CD8-positive, alpha-beta T cell (primary cell): ENCODE measurements at places on chromosomes 16 and 17.

DNA sequence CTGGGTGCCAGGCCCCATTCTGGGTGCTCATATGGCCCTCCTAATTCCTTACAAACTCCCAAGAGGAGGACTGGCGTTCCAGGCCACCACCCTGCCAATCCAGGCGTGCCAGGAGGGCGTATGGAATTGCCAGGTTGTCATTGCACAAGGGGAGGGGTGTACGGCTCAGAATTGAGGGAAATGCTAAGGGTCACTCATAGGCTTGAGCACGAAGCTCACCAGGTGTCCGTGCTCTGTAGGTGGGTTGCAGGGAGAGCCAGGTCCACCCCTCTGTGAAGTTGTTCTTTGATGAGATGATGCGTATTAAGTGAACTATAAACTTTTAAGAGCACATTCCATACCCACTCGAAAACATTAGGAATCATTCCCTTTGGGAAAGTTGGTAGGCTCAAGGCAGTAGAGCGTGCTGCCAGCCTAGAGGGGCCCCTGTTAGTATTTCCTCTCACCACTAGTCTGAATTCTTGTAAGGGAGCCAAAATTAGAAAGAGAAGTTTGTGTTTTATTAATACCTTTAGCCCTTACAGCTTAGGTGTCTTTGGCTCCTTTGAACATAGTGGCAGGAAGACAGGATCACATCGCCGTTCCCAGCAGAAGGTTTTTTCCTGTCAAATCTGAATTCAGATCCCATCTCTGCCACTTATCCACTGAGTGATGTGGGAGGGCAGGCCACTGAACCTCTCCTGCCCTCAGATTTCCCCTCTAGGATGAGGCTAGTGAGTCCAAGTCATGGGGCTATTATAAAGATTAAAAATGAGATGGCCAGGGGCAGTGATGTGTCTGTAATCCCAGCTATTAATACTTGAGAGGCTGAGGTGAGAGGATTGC, 38.7 kb upstream of the NFAT5 start:
- no peak for DNase-seq

DNA sequence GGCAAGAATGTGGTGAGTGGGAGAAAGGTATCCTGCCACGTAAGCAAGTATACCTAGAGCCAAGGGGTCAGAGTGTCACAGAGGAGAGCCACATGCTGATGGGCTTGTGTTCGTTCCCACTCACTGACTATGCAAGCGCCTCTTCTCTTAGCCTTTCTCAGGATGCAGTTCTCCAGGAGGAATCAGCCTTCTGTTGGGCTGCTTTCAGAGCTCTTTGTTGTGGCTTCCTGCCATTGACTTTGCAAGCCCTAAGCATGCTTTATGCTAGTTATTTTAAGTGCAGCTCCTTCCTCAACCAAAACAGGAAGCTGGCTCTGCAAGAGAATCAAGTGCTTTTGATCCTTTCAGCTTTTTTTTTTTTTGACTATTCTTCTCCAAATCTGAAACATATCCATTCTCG, 66.6 kb downstream of the SIAH1 start:
- DNase-seq = peak; percentile 51

DNA sequence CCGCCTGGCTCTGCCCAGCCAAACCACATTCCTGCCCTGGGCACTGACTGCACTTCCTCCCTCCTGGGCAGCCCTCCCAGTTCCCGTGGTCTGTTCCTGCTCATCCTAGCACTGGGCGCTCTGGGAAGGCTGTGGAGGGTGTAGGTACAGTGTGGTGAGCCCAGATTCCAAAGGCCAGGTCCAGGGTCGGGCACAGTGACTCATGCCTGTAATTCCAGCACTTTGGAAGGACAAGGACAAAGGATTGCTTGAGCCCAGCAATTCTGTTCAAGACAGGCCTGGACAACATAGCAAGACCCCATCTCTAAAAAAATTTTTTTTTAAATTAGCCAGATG, 30.6 kb downstream of the C16orf74 start:
- no peak for DNase-seq

GRCh38 chr17:1109606-1110540, 69.9 kb downstream of the ABR start:
- no peak for DNase-seq

GRCh38 chr17:48871551-48872351, 20.8 kb upstream of the ATP5MC1 start:
- DNase-seq = no peak

DNA sequence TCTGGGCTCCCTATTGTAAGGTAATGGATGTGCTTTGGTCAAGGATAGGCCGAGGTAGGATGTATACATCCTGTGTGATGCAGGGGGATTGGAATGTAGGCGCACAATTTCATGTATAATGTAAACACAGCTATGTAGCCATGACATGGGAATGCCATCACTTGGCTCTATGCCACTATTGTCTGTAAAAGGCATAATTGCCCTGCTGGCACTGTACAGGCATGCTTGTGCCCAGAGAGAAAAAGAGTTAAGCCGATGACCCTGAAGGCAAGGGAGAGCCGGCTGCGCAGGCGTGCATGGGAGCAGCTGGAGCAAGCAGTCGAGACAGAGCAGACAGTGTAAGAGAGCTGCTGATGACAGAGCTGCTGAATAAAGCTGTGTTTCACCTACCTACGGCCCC, 212.5 kb upstream of the CPHXL start:
- no peak for DNase-seq

GRCh38 chr17:41773190-41773588, 13.3 kb downstream of the JUP start:
- no peak for DNase-seq

- no peak for DNase-seq
These were observed 21.2 kb downstream of the CDC42EP4 start for GRCh38 chr17:73290399-73291259.

DNA sequence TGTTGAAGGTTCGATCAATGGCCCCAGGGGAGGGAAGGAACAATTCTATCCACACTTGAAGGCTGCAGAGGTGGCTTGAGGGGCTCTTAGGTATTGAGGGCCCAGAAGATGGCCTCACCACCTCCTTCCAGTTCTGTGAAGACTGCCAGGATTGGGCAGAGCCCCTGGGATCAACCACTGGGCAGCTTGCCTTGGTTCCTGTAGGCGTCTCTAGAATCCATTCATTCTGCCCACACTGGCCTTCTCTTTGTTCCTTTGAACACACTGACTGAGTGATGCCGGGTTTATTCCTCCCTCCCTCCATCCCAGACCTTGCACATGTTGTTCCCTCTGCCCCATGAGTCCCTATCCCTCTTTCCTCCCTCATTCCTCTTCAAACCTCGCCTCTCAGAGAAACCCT, 50.5 kb downstream of the SYT17 start:
- DNase-seq = no peak

DNA sequence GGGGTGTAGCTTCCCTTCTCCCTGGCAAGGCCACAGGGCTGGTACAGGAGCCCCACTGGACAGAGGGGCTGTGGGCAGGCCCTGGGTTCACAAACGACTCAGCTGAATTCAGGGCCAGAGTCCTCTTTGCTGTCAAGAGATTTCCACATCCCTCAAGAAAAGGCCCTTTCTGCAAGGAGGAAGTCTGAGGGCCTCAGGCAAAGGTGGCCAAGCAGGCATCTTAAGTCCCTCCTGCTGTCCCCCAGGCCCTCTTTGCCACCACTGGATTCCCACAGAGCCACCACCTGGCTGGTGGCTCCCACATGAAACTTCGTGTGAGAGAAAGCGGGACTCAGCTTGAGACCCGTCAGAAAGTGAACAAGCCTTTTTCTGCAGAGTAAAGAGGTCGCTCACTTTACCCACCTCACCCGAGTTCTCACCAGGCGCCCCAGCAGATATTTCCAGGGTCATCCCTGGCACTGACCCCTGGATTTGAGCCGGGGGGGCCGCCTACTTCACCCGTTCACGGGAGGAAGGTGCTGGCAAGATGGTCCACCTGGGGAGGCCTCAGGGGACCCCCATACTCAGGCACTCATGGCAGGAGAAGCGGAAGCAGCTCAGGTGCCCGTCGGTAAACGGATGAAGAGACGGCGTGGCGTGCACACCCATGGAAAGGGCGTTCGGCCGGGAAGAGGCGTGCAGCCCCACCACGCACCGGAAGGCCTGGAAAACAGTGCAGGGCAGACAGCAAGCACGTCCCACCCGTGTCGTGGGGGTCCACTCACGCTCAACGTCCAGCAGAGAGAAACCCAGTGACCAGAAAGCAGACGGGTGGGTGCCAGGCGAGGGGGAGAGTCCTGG, 3.6 kb downstream of the RNF166 start:
- no peak for DNase-seq

- no peak for DNase-seq
These were observed 33.9 kb downstream of the ANKRD11 start for GRCh38 chr16:89456419-89456959.

DNA sequence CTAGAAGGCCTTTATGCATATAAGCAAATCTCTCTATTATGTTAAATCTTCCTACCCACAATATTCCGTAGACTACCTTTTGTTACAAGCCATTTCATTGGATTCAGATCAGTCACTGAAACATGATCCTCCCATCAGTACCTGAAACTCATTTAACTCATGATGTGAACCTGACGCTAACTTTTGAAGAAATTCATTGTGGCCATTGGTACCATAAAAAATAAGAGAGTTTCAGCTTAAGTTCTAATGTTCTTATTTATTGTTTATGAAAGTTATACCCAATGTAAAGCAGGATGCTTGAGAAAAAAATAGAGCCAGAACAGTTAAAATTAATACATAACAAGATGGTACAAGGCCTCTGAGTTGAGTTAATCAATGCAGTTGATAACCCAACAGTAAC, 439.6 kb downstream of the KCNJ2 start:
- no peak for DNase-seq

GRCh38 chr17:59456923-59457615, 108.3 kb upstream of the DHX40 start:
- no peak for DNase-seq

DNA sequence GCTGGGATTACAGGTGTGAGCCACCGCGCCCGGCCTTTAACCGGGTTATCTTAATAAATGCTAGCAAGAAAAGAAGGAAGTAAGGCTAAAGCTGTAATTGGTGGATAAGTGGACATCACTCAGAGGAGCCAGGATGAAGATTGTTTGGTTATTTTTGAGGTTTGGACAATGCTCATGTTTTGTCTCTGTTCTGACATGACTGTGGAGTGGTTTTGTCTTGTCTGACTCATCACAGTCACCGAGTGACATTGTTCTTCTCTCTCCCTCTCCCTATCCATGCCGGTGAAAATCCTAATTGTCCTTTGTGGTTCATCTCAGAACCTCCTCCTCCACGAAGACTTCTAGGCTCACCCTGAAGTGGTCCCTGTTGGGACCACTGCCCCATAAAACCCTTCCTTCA, 23.5 kb upstream of the GRIN2A start:
- DNase-seq = no peak

DNA sequence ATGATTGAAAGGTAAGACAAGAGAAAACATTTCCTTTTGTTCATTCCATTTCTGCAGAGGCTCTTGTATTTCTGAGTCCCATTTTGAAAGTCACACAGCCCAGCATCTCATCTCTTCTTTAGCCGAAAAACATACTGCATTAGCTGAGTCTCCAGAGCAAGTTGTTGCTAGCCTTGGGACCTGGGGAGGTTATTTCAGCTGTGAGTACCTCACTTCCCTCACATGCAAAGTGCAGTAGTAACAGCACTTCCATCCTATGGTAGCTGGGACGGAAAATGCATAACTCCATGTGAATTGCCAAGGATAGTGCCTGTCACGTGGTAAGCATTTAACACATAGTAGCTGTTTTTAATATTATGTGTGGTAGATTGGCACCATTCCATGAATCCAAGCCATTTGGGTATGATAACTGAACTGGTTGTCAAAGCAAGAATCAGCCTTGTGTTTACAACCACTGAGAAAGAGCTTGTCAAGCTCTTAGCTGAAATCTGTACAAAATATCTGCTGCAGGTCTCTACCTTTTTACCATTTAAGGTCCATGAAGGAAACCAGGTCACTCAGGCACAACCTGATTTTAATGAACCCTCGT, 345.7 kb downstream of the CDH13 start:
- no peak for DNase-seq

DNA sequence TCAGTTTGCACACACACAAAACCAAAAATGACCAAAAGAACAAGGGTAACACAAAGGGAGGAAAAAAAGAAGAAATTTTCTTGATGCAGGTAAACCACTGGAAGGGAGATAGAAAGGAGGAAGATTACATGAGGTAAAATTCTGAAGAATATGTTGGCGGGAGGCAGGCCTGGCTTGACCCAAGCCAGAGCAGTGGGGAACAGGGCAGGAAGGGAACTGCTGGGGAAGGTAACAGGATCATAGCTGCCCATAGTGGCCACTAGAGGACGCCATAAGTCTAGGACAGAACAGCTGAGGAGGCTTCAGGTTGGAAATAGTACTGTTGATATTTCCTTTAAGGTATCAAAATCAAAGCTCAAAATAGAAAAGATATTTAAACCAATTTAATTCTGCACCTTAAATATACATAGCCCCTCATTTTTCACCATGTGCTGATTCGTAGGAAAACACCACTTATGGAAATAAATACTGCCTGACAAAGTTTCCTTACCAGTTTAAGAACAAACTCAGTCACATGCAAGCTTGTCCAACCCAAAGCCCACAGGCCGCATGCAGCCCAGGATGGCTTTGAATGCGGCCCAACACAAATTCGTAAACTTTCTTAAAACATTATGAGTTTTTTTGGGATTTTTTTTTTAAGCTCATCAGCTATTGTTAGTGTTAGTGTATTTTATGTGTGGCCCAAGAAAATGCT, 15.5 kb downstream of the VPS35 start:
- peak; percentile 17 for DNase-seq

GRCh38 chr17:72392056-72393010, 271.5 kb downstream of the SOX9 start:
- no peak for DNase-seq
